ENCODE measurements at places on chromosomes 11 and 22.

- no peak for DNase-seq
These were observed 66.9 kb downstream of the AMOTL1 start for GRCh38 chr11:94834911-94835593.

DNA sequence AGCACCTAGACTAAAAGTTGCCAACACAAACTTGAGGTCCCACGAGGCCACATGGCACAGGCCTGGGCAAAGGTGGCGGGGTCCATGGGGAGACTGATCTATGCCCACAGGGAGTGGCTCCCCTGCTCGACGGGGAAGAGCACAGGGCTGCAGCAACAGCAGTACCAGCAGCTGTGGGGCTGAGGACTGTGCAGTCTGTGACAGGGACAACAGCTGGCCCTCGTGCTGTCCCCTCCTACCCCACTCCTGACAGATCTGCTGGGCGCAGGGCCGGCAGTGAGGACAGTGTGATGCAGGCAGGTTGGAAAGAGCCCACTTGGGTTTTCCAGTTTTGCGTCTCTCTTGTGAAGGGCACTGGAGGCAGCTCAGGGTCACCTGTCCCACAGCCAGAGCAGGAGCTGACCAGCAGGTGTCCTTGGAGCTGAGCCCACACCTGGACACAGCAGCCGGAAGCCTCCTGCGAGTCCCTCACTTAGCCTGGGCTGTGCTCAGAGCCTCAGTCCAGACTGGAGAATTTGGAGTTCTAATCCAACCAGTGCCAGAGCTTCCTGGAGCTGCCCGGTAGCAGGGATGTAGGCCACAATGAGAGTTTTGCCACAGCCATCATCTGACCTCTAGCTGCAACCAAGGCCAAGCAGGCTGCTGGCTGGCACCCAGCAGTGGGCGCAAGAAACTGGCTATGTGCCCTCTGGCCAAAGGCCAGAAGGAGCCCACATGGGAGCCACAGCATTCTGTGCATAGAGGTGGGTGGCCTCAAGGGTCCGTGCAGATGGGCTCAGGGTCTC lies 3.6 kb upstream of the GAS2L1 start:
- DNase-seq, result no peak

DNA sequence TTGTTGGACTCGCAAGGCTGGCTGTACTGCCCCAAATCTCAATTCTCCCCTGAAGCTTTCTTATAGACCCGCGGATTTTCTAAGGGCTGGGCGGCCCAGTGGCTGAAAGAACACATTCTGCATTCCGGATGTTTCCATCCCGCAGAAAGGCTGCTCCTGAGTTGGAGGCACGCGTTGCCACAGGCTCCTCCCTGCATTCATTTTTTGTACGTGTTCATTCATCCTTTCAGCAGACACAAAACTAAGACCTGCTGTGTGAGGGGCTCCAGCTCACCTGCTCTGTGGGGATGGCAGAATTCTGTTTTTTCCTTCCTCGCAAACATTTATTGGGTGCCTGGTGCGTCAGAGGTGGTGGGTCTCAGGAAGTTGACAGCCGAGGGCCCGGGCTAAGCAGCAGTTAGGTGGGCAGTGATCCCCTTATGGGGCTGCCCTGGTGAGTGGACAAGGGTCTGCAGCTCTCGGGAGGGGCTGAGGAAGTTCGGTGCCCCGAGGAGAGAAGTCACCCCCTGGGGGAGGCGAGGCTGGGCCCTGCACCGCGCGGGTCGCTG lies 23.7 kb downstream of the SHANK3 start:
- no peak for DNase-seq

DNA sequence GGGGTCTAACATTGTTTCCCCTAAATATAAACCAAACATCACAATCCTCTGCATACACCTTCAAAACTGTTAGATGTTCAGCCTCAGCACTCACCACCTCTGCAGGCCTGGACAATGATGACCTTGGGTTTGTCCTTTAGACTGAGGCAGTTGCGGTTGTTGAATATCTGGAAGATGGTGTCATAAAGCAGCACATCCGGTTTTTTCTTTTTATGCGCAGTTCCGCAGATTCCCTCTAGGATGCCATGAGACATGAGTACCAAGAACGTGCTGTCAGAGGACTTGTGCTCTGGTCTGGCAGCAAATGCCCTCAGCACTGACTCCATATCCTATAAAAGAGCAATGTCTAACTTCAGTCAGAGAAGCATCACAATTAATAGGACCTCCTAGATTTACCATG lies 22.8 kb downstream of the CASP5 start:
- DNase-seq, result no peak

DNA sequence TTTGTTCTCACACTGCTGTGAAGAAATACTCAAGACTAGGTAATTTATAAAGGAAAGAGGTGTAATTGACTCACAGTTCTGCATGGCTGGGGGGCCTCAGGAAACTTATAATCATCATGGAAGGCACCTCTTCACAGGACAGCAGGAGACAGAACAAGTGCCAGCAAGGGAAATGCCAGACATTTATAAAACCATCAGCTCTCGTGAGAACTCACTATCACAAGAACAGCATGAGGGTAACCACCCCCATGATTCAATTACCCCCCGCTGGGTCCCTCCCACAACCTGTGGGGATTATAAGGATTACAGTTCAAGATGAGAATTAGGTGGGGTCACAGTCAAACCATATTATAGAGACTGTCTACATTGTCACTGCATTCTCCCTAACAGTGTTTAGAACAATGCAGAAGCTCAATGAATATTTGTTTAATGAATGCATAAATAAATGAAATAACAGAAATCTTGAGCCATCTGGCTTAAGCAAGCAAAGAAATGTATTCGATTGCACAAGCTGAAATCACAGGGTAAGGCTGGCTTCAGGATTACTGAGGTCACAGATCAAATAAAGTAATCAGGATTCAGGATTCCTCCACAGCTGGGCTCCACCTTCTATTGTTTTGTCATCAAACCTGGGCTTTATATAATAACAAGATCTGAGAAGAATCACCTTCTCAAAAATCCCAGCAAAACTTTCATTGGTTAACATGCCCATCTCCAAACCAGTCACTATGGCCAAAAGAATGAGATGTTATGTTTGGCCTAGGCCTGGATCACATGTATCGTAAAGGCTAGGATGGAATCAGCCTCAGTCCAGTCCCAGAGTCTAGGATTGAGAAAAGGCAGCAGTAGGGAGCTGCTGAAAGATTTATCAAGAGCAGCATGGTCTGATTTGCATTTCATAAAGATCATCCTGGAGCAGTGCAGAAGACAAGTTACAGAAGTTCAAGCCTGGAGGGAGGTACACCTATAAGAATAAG lies 137.8 kb upstream of the UBASH3B start:
- no peak for DNase-seq

GRCh38 chr22:41146573-41146972 lies 54.2 kb downstream of the EP300 start:
- no peak for DNase-seq

DNA sequence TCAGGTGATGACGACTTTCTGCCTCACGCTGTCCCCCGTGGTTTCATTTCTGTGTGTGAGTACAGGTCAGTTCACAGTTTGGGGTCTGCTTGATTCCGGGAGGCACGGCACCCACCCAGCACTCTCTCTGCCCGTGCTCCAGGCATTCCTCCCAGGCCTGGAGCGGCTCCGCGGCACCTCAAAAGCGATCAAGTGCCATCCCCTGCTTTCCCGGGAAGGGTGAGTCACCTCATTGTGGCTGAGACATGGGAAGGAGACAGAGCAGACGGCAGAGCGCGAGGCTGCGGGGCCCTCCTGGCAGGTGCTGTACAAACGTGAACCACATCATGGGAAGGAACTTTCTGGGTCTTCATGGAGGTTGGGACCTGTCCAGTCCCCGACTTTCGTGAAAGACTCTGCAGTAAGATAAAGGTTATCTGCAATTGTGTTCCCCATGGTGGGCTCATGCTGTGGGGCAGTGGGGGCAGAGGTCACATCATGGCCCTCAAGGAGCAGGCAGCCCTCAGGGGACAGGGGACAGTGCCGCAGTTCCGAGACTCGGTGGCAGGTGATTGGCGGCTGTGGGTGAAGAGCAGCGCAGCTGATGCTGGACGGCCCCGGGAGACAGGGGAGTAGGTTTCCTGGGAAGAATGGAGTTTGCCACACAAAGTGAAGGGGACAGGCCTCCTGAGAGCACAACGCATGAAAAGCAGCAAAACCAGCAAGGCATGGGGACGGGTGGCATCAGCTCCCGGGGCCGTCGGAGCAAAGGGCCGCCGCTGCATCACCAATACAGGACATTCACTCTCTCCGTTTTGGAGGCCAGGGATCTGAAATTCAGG lies 65.3 kb downstream of the CELSR1 start:
- DNase-seq, result peak; percentile 83

DNA sequence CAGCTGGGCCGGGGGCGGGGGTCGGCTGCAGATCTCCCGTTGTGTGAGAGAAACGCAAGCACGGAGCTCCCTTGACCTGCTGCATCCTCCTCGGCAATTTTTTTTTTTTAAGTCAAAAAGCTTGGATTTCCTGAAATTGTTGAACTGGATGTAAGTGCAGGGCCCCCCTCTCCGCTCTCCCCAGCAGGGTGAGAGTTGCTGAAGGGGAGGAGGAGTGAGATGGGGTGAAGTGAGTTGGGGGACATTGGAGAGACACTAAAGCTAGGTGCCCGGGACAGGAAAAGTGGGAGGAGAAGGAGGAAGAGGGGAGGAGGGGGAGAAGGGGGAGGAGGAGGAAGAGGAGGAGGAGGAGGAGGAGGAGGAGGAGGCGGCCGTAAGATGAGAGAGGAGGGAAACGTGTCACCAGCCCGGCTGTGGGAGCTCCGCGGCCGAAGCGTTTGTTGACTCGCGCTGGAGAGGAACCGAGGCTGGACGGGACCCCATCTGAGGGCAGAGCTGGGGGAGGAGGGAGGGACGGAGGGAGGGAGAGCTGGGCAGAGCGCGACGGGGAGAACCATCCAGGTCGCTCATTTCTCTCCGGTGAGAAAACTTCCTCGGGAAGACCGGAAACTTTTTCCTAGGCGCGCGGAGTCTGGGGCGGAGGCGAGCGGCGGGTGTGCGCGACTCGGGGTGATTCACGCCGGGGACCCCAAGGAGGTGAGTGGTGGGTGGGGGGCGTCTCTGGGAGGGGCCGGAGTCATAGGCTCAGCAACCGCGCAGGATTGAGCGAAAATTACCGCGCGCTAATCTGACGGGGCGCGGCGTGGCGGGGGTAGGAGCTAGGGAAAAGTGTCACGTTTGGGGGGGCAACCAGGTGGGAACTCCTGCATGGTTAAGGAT lies 80.2 kb downstream of the PRR5L start:
- DNase-seq, result no peak

DNA sequence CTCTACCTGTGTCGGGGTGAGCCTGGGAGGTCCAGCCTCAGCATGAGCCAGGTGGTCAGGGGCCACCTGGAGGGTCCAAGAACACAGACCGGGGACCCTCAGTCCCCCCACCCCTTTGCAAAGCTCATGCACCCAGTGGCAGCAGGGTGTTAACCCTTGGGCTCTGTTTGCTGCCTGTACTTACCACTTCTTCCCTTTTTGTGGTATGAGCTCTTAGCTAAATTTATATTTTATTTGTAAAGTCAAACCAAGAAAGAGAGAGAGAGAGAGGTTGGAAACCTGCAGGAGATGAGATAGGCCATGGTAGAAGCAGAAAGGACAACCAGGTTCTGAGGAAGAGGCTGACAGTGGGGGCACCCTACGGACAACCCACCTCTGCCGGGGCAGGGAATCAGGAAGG lies 29.9 kb downstream of the IL10RA start:
- no peak for DNase-seq

DNA sequence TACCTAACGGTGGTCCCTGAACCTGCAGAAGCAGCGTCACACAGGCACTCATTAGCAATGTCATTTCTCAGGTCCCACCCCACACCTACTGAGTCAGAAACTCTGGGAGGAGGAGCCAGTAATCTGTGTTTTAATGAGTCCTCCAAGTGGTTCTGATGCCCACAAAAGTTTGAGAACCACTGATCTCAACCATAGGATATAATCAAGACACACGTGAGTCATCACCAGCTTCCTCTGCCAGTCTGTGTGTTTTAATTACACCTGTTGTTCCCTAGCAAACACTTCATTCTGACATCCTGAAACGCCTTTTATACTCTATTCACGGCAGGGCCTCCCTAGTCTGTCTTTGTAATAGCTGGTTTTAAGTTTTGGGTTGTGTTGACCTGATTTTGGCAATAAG lies 5.8 kb downstream of the TECTA start:
- no peak for DNase-seq

DNA sequence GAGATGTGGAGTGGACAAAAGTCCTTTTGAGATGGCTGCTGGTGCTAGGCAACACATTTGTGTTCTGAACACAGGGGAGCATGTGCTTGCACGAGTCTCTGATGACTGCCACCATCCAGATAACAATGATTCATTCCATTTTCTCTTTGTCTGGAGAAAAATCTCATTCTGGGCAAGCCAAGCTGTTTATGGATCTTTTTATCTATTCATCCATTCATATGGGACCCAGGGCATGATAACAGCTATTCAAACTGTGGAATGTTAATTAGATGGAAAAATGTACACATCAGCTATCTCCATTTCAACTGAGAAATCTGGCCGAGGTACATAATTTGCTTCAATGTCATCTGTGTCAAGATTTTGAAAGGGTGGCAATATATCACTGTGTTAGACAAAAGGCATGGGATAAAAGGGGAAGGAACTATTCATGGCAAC lies 117.5 kb upstream of the ZBED5 start:
- no peak for DNase-seq

- DNase-seq, result no peak
These were observed 85.4 kb downstream of the TTC28 start for GRCh38 chr22:28594076-28594796.

GRCh38 chr22:40637183-40638150 lies 948 bp upstream of the MRTFA start:
- no peak for DNase-seq

DNA sequence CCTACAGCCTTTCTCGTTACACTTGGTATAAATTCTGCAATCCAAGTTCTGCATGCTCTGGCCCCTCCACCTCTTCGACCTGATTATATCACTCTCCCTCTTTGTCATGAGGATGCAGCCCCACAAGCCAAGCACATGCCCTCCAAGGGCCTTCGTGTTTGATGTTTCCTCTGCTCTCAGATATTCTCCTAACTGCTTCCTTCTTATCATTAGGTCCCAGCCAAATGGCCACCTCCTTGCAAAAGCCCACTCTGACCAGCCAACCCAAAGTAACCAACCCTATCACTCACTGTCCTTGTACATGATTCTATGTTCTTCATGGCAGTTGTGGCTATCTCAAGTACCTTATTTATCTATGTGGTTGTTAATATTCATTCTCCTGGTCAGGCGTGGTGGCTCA lies 38.3 kb upstream of the LRRC55 start:
- DNase-seq, result no peak

DNA sequence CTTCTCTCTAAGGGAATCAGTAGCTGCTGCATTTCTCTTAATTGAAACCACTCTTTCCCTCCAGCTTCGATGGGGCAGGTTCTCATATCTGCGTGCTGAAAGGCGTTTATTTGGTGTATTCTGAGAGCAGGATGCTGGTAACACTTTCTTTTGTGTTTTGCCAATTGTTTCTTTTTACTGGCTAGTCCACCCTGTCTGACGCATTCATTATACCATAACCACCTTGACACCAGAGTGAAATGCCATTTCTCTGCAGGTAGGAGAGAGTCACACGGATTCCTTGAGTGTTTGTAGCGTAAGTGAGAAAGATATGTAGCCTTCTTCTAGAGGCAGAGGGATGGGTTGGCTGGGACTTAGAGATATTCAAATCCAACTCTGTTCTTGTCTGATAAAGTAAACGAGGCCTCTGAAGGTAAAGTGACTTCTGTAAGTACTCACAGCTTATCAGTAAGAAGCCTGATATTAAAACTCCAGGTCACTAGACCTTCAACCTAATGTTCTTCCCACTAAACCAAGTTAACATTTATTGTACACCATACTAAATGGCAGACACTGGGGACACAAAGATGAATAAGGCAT lies 21.4 kb downstream of the CD44 start:
- DNase-seq, result no peak

- no peak for DNase-seq
These were observed 65.9 kb downstream of the KREMEN1 start for GRCh38 chr22:29138556-29139305.

GRCh38 chr22:23075525-23076216 lies 5.4 kb downstream of the GNAZ start:
- DNase-seq, result no peak

Measured in H54 (cell line).